Renal cortical epithelial cell (primary cell): ENCODE measurements at places on chromosomes 2 and 18. TPM values are rescaled to one million over a fixed set of nuclear protein-coding genes. Genes with fewer than 3 reads are reported as not detected.

- DNase-seq = no peak
Measured at GRCh38 chr2:73291461-73292315, 1.7 kb downstream of the EGR4 start.

DNA sequence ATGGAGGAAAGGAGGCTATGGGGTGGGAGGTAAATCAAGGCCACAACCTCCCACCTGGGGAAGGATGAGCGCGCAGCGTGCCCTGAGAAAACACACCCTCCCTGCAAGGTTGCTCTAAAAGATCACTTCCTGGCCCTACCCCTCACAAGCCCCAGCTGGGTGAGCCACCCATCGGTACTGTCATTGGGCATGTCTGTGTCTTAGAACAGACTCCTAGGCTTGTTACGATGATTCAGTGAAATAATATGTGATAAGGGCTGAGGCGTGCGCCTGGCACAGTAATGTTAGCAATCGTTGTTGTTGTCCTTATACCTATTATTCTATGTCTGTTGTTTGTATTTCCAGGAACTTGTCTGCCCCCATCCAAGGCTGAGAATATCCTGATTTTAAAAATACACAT, 175.1 kb downstream of the ZFP36L2 start:
- peak; percentile 58 for DNase-seq

GRCh38 chr2:52613064-52613463, 1154.5 kb upstream of the CHAC2 start:
- DNase-seq = no peak

Gene DSC2
- total RNA-seq = 25.7 and 48.8 TPM in 2 replicates

DNA sequence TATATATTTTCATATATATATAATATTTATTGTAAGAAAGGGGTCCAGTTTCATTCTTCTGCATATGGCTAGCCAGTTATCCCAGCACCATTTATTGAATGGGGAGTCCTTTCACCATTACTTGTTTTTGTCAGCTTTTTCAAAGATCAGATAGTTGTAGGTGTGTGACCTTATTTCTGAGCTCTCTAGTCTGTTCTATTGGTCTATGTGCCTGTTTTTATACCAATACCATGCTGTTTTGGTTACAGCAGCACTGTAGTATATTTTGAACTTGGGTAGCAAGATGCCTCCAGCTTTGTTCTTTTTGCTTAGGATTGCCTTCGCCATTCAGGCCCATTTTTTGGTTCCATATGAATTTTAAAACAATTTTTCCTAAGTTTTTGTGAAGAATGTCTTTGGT, 320.1 kb downstream of the CDH2 start:
- no peak for DNase-seq

DNA sequence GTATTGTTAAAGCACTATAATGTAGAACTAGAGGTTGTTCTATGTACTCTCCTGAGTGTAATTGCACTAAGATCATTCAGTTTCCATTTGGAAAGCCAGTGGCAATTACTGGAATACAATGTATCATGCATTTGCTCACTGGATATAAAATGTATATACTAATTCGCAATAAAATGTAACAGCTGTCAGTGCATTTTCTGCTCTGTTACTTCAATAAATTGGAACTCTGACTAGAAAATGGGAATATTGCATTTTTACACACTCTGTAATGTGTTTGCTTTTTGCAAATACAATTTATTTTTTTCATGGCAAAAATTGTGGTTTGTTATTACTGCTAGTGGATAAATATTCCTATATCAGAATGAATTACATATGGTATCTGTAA, 893.8 kb upstream of the POU3F3 start:
- DNase-seq = no peak

DNA sequence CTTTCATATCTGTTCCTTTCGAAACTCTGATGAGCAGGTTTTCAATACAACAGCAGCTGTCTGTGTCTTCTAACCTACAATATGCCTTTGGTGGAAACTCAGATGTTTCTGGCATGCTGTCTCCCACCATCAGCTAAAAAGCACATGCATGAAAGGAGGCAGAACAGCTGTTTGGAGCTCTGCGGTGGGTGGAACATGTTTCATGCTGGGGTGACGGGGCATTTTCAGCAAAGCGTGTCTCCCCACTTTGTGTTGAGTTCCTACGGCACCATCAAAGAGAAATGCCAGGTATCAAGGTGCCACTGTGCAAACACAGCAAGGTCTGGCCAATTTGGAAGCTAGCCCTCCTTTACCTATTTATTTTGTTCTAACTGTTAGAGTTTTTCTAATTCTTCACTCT, 290.1 kb downstream of the CLIP4 start:
- DNase-seq = no peak

GRCh38 chr2:17362956-17363355, 155.3 kb downstream of the RAD51AP2 start:
- no peak for DNase-seq

Gene OTOS
- total RNA-seq = not detected in 2 replicates

DNA sequence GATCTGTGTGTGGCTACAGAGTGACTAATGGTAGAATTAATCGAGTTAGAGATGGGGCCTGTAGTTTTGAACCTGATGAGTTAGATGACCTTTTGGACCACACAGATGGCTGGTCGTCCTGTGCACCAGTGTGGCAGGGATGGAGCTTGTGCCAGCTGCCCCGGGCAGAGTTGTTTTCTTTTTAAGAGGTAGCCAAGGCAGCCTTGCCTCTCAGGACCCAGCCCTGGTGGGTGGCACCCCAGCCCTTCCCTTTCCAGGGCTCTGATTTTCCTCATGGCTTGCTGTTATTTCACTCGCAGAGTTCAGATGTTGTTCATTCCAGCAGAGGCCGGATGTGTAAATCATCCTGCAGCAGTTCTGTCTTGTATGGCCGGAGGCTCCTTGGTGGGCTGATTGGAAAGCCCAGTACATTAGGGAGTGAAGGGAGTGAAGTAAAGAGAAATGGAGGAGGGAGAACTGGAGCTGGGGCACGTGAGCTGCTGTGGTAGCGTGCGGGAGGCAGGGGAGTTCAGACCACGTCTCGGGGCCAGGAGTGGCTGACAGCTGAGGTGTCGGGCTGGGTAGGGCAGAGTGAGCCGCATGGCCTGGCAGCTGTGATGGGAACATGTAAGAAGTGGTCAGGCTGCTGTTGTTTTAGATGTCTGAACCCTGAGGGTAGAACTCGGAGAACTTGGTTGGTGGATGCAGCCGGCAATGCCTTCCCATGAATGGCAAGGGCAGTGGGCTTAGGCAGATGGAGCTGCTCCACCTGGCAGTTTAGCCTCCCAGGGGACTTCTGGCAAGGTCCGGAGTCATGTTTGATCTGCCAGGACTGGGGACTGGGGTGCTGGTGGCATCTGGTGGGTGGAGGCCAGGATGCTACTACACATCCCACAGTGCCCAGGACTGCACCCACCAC, 28.8 kb downstream of the ASAP2 start:
- peak; percentile 85 for DNase-seq

DNA sequence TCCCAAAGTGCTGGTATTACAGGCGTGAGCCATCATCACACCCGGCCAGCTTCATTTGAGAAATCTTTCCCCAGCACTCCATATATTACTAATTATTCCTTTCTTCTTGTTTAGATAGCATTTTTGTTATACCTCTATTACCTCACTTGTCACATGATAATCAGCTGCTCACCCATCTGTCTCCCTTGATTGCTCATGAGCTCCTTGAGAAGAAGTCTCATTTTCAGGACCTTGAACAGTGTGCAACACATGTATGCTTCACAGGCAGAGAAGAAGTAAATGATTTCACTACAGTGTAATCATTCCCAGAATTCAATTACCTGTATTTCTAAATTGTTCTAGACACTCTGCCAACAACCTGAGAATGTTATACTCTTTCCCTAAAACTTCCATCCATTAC, 6.2 kb downstream of the PAIP2B start:
- DNase-seq = peak; percentile 73

- DNase-seq = peak; percentile 98
Measured at GRCh38 chr2:45119855-45120254, 110.6 kb upstream of the SIX2 start.

DNA sequence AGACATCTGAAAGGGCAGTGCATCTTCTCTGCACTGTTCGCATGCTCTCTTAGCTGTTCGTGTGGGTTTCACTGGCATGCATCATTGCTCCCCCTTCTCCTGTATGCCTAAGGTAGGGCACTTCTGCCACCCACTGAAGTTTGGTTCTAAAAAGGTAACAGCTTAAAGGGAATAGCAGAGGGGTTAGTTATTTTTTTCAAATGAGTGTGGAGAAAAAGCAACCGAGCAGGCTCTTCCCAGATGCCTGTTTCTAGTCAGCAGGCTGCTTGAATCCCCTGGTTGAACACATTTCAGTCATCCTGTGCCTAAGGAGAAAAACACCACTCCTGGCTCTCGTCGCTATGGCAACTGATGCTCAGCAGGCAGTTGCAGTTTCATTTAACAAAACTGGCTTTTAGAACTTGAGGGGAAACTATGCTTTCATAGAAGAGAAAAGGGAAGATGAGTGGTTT, 69.8 kb upstream of the GALNT3 start:
- no peak for DNase-seq

DNA sequence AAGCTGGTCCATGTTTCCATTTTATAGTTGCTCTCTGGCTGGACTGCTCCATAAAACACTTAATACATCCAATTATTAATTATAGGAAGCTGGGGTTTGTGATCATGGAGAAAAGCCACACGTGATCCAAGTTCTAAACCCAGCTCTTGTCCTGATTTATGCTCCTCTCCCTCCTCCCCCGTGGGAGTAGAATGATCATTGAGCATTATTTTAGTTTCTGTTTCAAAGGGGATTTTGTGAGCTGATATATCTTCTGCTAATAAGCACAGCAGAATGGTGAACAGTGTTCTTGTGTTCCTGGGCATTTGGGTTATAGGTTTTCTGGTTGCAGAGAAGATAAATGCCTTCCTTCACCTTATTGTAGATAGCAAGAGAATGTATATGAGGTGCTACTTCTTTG, 135.7 kb upstream of the TMEM200C start:
- no peak for DNase-seq

Gene CCT7
- 270 and 425 TPM in 2 replicates for total RNA-seq

GRCh38 chr2:150485871-150486538, 1.5 kb downstream of the RND3 start:
- peak; percentile 62 for DNase-seq

Gene AQP12B
- not detected in 2 replicates for total RNA-seq

Gene TNFAIP6
- total RNA-seq = 1.8 and 9.4 TPM in 2 replicates

GRCh38 chr2:113276761-113277425, 1.8 kb downstream of the PAX8 start:
- DNase-seq = no peak

GRCh38 chr2:241061275-241061674, 40.8 kb downstream of the MTERF4 start:
- peak; percentile 76 for DNase-seq

DNA sequence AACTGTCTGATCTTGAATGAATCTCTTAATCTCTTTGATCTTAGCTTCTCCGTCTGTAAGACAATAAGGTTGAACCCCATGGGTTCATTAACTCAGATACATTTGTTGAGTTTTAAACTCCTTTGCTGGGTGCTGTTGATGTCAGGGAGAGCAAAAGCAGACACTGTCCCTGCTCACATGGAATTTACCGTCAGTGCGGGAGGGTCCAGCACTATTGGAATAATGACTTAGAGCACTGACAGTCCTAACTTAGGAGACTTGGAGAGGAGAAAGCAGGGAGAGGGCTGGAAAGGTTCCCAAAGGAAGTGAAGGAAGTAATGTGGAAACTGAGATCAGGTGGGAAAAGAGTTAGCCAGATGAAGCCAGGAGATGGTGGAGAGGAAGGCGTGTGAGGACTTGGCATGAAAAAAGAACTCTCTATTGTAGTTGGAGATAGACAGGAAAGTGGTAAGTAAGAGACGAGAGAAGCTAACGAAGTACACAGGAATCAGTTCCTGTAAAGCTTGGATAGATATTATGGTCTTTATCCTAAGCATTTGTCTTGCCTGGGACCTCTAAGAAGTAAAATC, 141.4 kb upstream of the SERTAD2 start:
- no peak for DNase-seq

DNA sequence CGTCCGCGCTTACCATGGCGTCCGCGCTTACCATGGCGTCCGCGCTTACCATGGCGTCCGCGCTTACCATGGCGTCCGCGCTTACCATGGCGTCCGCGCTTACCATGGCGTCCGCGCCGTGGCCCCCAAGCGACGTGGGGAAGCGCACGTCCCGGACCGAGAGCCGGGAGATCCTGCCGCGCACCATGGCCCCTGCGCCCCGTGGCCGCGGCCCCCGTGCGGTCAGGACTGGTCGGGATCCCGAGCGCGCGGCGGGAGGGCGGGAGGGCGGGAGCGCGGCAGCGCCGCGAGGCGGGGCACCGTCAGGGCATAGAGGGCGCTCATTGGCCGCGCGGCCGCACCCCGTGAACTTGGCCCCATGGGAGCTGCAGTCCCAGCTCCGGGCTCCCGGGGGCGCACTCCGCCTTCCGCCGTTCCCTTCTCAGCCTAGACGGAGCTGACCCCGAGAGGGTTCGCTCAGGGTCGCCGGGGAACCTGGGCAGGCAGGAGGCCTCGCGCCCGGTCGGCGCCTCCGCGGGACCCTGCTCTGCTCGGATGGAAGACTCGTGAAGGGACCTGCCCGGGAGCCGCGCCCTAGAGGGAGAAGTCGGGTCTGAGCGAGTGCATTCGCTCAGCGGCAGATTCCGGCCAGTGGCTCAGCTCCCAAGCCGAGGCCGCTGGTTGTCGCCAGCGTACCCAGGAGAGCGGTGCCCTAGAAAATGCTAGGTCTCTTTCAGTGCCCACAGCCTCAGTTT, at the start of gene ENOSF1:
ENOSF1 (minus strand) TSS at position 230 of the 734 bp plus-strand sequence; CDS start at position 187, 43 bp downstream.
- DNase-seq = peak; percentile 37

GRCh38 chr2:198326431-198326830, 522.0 kb downstream of the PLCL1 start:
- peak; percentile 3 for DNase-seq

- DNase-seq = no peak
Measured at GRCh38 chr18:29172756-29173067, 995.8 kb upstream of the CDH2 start.

DNA sequence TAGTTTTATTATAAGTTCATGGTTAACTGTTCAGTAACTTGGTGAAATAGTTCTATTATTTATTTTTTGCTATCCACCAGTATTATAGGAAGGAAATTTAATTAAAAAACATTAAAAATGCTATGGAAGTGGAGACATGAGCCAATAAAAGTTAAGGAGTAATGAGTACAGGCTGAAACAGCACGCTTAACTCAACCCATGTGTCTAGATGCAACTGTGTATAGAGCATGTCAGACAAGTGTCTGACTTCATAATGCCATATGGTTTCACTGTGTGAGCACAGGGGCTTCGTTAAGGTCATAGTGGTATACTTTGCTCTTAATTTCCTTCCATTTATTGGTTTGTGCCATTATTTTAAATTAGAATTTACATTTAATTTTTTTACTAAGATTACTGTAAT, 566.8 kb upstream of the NRP2 start:
- DNase-seq = no peak

DNA sequence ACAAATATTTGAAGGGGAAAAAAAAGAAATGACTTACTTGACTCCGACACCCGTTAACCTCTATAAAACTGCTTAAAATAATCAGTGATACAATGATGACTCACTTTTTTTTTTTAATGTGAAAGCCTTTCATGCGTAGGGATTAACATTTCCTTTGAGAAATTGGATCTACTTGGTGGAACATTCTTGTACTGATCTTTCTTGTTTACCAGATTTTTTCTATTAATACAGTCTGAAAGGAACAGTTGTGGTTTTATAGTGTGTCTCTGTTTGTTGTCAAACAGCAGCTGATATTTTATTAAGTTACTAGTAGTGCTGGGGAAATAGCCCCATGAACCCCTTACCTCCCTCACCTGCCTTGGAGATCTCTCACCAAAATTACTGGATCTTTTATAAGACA, 40.2 kb upstream of the NEB start:
- DNase-seq = peak; percentile 94

Gene NAT8
- 0.69 and 14.4 TPM in 2 replicates for total RNA-seq
